ENCODE measurements at places on chromosomes 2 and 18. TPM values are rescaled to one million over a fixed set of nuclear protein-coding genes. Genes with fewer than 3 reads are reported as not detected.

Gene AQP12A
- not detected for total RNA-seq

Gene SUMO1
- total RNA-seq: 111 TPM

Gene CDH7
- 23.1 TPM for total RNA-seq

Gene SIX3
- total RNA-seq: 0.28 TPM

Gene ERICH2
- total RNA-seq: 1.1 TPM

Gene DDX18
- total RNA-seq: 63.3 TPM

Gene ACVR2A
- total RNA-seq: 60.5 TPM

Gene REG1B
- total RNA-seq: not detected

Gene ZSWIM2
- 0.20 TPM for total RNA-seq

Gene EN1
- total RNA-seq: 2.8 TPM

Gene ACSL3
- total RNA-seq: 227 TPM

Gene BOD1L2
- not detected for total RNA-seq

Gene WIPF1
- 18.7 TPM for total RNA-seq

Gene NYAP2
- 12.6 TPM for total RNA-seq

Gene FOXI3
- 0.10 TPM for total RNA-seq

Gene C18orf63
- not detected for total RNA-seq

Gene CHAC2
- 2.2 TPM for total RNA-seq

Gene ZDBF2
- 26.1 TPM for total RNA-seq

Gene MPV17
- total RNA-seq: 46.6 TPM

Gene MTA3
- 42.1 TPM for total RNA-seq

Gene SPATA3
- not detected for total RNA-seq
